Mammary epithelial cell (primary cell): ENCODE measurements at places on chromosomes 1 and 21. TPM values are rescaled to one million over a fixed set of nuclear protein-coding genes. Genes with fewer than 3 reads are reported as not detected.

Gene HMCN1
- 5.6 and 6.4 TPM in 2 replicates for total RNA-seq

Gene EPHA2
- total RNA-seq = 77.3 TPM

Gene TMEM61
- total RNA-seq = 1.8 TPM in 2 replicates

Gene RNU1-2
- total RNA-seq = under 0.01 TPM

Gene ABCB10
- 12.7 and 20.2 TPM in 2 replicates for total RNA-seq

Gene CCDC18
- total RNA-seq = 10.9 and 16.5 TPM in 2 replicates

Gene FAM43B
- total RNA-seq = not detected

Gene OLFML2B
- not detected in 2 replicates for total RNA-seq

Gene CYB5RL
- total RNA-seq = 1.7 TPM

Gene LRIG2
- 11.6 and 14.6 TPM in 2 replicates for total RNA-seq

Gene FBXO2
- total RNA-seq = 67.3 and 70.5 TPM in 2 replicates

Gene SLC44A5
- total RNA-seq = not detected in 2 replicates

Gene OR10K2
- not detected in 2 replicates for total RNA-seq

Gene HTR1D
- 0.16 and 0.47 TPM in 2 replicates for total RNA-seq

GRCh38 chr1:38004284-38005108, 818 bp downstream of the FHL3 start:
- no peak for DNase-seq

GRCh38 chr1:198841477-198841876, 202.6 kb downstream of the PTPRC start:
- DNase-seq = no peak

- no peak for DNase-seq
These were observed 29.4 kb downstream of the KCNK2 start for GRCh38 chr1:215111916-215112315.

DNA sequence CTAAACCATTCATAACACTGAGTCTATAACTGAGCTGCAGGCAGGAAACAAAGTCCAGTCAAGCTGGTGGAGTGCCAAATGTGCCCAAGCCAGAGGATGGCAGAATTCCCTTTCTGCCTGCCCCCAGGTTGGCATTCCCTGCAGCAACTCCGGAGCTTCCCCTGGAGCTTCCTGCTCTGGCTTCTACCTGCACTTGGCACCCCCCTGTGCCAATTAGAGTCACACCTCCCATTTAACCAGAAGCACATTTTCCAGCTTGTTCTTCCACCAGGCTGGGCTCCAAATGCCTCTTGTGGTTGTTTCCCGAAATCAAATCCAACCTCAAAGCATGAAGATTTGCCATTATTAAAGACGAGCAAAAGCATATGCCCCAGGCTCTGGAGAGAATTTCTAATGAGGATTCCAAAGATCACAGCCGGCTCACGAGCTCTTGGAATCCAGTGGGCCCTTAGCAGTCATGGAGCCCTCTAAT, 294.5 kb downstream of the RRAGC start:
- DNase-seq = no peak

DNA sequence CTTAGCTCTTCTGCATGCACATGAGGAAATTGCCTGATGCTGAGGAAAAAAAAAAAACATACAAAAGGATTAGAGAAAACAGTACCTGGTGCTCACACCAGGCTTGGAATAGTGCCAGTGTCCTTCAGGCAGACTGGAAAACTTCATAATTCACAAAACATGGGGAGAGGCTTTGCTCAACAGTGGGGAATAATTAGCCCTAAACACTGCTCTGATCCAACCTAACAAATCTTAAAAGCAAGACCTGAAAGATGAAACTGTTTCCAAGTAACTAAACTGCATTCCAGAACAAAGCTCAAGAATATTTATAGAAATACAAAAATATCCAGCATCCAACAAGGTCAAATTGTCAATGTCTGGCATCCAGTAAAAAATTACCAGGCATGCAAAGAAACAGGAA, 124.8 kb downstream of the AK5 start:
- DNase-seq = no peak

DNA sequence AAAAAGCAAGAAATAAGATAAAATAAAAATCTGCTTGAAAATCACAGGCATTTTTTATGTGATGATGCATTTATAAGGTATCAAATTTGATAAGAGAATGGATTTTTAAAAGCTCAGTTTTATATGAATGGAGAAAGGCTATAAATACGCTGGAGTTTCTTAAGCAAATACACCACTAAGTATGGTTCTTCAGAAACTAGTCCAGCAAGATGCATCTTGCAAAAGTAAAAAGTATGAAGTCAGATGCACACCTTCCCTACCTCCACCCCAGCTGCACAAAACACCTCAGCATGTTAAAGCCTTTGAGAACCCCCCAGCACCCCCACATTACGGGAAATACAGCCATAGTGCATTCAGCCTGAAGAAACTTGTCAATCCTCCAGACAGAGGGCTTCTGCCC, 143.1 kb upstream of the PROX1 start:
- no peak for DNase-seq

DNA sequence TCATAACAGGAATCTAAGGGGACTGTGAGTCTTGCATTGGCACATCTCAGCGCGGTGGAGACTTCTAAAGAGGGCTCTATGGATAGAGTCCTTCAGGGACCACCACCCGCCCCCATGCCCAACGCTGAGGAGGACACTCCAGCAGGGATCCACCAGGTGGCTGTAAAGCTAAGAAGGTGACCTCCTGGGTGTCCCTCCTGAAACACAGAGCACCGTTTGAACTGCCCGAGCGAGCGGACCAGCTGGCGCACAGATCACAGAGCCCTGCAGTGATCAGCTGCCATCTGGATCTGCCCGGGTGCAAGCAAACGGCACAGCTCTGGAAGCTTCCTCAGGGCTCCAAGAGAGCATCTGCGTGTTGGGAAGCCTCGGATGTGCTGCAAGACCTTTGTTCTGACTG, 51.3 kb upstream of the LYST start:
- peak; percentile 50 for DNase-seq

GRCh38 chr1:71053758-71054157, 6.1 kb upstream of the PTGER3 start:
- no peak for DNase-seq

- no peak for DNase-seq
These were observed 83.3 kb upstream of the SAMSN1 start for GRCh38 chr21:14629461-14629860.

DNA sequence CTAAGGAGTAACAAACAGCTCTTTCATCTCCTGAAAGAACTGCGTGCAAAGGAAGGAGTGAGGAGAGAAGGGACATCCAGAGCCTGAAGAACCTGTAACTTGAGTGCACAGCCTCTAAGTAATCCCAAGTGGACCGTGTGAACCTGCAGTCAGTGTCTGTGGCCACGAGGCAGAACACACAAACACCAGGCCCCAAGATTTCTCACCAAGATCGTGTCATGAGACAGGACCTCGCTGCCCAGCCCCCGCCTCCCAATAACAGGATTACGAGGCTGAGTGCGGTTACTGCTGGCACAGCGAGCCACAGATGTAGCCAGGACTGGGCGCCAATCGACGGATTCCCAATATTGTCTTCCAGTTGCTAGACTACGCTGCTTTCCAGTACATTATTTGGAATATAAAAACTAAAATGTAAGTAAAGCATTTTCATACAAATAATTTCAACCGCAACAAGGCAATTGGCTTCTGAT, 101.3 kb upstream of the SLC25A33 start:
- DNase-seq = peak; percentile 73

DNA sequence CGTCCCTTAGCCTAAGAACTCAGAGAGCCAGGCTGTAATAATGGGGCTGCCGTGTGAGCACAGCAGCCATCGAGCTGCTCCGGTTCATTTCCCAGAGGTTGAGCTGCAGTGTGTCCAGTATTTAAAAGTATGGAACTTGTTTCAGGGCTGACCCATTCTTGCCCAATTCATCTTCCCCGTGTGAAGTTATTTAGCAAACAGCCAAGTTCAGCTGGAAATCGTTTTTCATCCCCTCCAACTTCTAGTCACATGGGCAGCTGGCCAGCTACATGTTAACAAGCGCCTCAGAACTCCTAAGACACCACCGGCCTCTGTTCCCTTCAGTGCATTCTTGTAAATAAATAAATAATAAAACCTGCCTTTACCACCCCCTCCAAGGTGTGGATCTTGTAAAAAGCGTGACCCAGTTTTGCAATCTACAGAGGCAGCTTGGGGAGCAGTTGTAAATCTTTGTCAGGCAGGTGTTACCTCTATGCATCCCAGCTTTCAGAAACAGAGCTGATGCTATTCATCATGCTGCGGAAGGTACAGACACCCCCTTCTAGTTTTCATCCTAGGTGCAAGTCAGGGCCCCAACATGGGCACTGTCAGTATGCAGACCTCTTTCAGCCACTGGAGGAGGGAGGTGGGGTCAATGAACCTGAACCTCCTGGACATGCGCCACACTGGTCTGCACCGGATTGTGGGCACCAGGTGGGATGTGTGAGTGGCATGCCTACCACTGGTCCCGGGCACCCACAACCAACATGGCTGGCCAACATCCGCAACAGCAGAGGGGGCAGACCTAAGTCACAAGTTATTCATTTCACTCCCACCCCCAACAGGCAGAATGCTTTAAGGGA, 18.7 kb upstream of the KNCN start:
- no peak for DNase-seq

DNA sequence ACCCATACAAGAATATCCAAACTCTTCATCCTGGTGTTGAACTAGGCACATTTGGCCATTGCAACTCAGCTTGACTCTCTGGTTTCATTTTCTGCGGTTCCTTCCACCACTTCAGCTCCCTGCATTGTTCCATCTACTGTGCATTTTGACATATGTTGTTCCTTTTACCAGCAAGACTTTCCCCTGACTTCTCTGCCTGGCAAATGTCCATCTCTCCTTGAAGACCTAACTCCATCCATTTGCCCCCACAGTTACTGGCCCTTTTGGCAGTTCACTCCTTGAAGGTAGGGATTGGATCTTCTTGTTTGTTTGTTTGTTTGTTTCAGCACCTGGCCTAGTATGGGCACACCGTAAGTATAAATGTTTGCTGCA, 8.7 kb downstream of the PADI2 start:
- DNase-seq = no peak

DNA sequence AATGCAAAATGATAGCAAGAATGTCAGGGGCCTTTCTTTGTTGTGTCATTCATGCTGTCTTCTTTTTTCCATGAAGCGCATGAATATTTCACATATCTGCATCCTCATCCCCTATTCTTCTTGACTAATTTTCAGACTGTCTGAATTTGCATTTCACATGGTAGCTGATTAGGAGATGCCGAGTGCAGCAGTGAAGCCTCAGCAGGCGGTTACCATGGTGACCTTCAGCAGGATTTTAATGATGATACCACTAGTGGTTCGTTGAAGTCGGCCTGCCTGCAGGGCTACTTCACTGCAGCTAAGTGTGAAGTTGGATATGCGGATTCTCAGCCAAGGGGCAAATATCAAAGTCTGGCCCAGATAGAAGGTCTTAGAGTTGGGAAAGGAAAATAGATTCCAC, 141.8 kb downstream of the NEK7 start:
- no peak for DNase-seq

DNA sequence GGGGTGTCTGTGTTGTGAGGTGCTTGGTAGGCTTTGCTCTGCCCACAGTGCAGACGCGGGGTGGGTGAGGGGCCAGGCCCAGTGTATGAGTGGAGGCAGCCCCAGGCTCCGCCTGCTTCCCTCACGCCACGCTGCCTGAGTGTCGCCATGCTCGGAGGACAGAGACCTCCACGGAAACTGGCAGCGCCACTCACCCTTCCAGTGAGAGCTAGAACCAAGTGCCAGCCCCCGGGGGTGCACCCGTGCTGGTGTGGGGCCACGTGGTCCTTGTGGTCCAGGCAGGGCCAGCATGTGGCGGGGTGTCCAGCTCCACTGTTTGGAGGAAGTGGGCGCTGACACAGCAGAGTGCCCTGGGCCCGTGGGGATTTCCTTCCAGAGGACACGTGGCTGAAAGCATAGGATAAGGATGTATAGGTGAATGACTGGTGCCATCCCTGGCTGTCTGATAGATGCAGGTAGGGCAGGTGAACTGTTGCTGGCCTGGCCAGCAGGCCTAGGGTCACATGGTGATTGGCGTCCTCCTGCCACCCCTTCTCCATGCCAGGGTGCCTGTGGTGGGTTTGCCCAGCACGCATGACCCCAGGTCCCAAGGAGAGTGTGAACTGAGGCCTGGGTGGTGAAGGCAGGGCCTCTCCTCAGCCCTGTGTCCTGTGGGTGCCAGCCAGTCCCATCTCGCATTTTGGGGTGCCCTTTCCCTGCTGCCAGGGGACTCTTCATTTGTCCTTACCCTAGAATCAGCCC, 3.8 kb downstream of the LRRC3 start:
- no peak for DNase-seq

DNA sequence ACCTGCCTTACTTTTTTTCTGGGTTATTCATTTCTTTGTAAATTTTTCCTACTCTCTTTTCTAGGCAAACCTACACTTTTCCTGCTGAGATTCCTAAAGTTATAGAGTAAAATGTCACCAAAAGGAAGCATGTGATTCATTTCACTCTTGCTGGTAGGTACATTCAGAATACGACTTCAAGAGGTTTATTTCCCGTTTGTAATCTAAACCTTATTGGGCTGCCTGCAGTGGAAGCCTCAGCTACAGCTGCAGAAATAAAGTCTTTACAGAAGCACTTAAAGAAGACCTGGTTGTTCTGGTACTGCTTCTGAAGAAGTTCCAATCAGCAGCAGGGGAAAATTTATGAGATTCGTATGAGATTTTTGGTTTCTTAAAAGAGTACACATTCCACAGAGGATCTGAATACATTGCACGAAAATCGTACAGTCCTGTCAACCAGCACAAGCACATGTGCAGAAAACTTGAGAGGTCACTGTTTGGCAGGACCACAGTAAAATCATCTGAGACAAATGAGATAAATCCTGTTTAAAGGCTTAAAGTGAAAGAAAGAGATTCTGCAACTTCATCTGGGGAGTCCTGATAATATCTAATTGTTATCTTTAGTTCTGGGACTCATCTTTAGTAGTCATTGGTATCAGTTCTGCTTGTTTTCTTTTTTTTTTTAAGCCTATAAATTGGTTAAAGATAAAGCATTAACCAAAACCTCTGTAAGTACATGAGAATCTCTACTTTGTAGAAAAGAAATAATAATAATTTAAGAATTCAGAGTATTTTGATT, 109.9 kb upstream of the ADGRL2 start:
- no peak for DNase-seq

- peak; percentile 70 for DNase-seq
These were observed 248.7 kb upstream of the IRF2BP2 start for GRCh38 chr1:234858722-234859121.

DNA sequence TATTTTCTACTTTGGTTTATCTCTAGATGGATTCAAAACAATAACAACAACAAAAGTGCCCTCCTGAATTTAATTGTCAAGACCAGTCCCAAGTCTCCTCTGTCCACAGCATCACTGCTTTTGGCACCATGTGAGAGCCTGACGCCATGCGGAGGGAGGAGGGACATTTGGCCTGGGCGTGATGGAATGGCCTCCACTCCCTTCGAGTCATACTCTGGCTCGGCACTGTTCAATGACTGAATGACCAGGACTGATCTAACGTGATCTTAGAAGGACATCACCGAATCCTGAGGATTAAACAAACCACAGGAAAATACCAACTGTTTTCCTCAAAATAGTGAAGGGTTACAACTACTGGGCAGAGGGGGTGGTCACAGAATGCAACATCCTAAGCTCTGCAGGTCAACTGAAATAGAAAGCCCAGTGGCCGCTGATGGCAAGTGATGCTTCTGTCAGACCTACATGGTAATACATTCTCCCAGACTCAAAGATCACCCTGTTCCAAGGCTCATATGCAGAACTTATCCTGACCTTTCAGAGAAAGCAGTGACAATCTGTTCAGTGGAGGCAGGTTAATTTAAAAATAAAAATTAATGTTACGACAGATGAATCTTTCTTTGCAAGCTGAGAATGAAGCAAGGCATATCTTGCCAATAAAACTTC, 19.1 kb downstream of the SRSF4 start:
- no peak for DNase-seq

- peak; percentile 48 for DNase-seq
These were observed 132.6 kb upstream of the CTTNBP2NL start for GRCh38 chr1:112263453-112263852.
